ENCODE measurements at places on chromosomes 5 and 9.

GRCh38 chr9:20170122-20170521, 381.3 kb upstream of the SLC24A2 start:
- DNase-seq: no peak

DNA sequence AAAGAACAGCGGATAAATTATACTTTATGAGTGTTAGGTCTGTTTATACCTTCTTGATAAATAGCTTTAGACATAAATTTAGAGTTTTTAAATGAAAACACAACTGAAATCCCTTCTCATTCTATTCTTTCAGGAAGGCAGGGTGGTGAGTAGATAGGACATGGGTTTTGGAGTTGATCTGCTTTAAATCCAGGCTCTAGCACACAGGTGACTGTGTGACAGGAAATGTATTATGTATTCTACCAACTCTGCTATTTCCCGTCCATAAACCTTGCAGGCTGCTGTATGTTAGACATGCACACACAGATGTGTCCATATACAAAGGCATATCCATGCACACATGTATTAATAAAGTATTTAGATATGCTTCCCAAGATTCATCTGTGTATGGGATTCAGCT, 19.3 kb upstream of the CARTPT start:
- DNase-seq: no peak

DNA sequence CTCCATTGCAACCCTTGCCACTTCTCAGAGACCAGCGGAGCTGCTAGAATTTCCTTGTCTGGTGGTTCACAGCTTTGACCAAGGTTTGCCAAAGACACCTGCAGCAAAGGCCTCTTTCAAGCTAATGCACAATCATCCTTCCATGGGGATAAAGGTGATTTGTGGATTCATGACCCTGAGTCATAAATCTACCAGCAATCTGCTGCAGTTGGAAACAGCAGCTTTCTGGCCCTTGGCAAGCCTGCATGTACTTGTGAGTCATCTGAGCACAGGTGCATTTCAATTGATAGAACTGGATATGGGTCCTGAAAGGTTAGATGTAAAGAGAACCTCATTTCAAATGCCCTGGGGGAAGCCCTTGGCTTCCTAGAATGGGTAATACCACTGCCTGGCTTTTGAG, 21.6 kb upstream of the TCF7 start:
- no peak for DNase-seq

DNA sequence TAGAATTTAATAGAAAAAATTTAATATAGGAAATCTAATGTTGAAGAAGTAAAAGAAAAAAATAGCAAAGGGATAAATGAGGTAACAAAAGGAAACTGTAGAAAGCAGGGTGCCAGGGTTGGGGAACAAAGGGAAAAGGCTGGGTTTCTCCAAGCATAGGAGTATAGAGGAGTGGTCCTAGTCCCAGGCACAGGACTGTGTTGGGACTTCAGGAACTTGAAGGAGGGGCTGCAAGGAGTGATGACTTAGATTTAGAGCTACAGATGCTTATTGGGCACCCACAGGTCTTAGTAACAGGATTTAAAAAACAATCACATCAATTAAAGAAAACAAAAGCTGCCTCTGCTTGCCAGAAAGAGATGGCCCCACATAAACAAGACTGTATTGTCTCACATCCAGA, 396.5 kb upstream of the TNC start:
- DNase-seq: no peak

- no peak for DNase-seq
Observed at GRCh38 chr5:159730285-159730684, 186.0 kb upstream of the ADRA1B start.

DNA sequence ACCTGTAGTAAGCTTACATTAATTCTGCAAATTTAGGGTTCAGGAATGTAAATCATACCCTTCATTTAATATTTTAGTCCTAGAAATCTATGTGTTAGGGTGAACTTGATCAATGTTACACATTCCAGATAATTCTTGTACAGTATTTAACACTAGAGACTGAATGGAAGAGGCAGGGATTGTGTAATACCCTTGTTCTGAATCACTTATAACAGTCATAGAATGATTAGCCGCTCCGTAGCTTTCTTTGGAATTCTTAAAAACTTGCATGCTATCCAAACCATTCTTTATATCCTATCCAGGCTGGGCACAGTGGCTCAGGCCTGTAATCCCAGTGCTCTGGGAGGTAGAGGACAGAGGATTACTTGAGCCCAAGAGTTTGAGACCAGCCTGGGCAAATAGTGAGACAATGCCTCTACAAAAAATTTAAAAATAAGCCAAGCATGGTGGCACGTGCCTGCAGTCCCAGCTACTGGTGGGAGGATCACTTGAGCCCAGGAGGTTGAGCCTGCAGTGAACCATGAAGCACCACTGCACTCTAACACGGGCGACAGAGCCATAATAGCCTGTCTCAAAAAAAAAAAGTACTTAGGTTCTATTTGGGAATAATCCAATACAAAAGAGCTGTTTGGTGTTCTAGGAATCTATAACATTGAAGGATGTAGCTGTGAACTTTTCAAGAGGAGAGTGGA, 8.3 kb downstream of the ZNF483 start:
- no peak for DNase-seq
